ENCODE measurements at places on chromosomes 4 and X.

- DNase-seq, result no peak
Observed at GRCh38 chr4:1105662-1106061, 7.7 kb downstream of the RNF212 start.

DNA sequence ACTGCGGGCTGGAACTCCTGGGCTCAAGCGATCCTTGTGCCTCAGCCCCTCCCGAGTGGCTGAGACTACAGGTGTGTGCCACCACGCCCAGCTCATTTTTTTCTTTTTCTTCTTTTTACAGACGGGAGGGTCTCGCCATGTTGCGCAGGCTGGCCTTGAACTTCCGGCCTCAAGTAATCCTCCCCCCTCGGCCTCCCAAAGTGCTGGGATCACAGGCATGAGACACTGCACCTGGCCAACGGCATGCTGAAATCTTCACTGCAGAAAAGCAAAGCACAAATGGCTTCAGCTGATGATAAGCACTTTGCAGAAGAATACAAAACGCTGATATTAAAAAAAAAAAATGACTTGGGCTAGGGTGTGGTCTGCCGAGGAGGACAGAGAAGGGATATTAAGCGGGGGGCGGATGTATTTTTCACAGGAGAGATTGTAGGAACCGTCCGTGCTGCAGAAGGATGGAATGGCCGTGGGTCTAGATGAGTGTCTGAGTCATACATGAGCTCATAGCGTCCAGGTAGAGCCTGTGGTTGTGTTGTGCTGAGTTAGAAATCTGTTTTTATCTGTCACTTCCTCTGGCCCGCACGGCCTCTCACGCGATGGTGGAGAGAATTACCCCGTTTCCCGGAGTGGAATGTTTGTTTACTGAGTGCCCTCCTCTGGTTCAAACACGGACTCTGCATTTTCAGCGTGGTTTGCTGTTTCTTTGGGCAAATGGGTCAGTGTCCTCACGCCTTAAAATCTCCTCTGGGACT, 8.5 kb upstream of the AKAP17A start:
- DNase-seq, result peak; percentile 38

DNA sequence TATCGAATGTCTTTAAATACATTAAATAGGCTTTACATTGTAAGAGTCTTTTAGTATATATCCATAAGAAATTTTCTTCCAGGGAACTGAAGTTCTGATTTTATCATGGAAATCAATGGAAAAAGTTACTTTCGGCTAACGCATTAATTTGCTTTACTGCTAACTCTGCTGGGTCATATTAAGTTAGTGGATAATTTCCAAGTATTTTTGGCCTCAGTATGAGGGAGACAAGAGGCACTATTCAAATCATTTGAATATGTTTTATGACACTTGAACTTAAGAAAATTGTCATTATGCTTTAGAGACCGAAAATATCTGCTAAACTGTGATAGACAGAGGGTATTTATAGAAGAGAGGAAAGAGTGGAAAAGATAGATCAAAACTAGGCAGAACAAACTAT, 237.5 kb downstream of the PCDH7 start:
- DNase-seq, result no peak

GRCh38 chr4:185966997-185967775, 101.8 kb upstream of the TLR3 start:
- DNase-seq, result no peak

- no peak for DNase-seq
Observed at GRCh38 chr4:23769406-23769805, 120.4 kb downstream of the PPARGC1A start.

- DNase-seq, result no peak
Observed at GRCh38 chrX:9285342-9285771, 179.5 kb upstream of the TBL1X start.

GRCh38 chr4:54368281-54369265, 139.5 kb downstream of the PDGFRA start:
- DNase-seq, result no peak

- no peak for DNase-seq
Observed at GRCh38 chr4:113183032-113183605, 133.7 kb downstream of the ANK2 start.

DNA sequence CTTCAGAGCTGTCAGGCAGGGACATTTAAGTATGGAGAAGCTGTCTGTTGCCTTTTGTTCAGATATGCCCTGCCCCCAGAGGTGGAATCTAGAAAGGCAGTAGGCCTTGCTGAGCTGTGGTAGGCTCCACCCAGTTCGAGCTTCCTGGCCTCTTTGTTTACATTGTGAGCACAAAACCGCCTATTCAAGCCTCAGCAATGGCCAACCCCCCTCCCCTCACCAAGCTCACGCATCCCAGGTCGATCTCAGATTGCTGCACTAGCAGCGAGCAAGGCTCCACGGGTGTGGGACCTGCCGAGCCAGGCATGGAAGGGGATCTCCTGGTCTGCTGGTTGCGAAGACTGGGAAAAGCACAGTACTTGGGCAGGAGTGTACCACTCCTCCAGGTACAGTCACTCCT, 59.3 kb downstream of the ZNF674 start:
- no peak for DNase-seq

DNA sequence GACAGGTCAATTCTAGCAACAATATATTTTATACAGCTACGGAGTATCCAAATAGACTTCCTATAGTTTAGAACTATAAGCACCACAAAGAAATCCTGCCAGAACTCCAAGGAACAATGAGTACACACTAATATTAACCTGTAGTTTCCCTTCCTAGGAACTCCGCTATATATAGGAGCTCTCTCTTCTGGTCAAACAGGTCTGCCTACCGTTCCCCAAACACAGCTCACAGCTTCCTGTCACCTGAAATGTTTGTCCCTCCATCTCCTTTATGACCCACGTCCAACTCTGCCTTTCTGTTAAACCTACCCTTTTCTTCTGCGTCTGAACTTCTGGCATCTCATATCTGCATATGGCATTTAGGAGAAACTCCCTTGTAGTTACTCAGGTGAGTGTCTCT, 10.5 kb upstream of the GJB1 start:
- no peak for DNase-seq

DNA sequence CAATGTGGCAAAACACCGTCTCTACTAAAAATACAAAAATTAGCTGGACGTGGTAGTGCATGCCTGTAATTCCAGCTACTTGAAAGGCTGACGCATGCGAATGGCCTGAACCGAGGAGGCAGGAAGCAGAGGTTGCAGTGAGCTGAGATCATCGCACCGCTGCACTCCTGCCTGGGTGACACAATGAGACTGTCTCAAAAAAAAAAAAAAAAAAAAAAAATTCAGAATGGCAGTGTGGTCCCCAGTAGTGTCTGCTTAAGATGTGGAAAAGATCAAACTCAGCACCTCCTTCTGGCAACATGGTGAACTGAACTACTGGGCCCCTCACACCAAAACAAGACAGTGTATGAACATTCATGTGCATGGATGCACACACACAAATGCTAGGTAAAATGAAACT, 32.2 kb downstream of the SMS start:
- DNase-seq, result peak; percentile 17

DNA sequence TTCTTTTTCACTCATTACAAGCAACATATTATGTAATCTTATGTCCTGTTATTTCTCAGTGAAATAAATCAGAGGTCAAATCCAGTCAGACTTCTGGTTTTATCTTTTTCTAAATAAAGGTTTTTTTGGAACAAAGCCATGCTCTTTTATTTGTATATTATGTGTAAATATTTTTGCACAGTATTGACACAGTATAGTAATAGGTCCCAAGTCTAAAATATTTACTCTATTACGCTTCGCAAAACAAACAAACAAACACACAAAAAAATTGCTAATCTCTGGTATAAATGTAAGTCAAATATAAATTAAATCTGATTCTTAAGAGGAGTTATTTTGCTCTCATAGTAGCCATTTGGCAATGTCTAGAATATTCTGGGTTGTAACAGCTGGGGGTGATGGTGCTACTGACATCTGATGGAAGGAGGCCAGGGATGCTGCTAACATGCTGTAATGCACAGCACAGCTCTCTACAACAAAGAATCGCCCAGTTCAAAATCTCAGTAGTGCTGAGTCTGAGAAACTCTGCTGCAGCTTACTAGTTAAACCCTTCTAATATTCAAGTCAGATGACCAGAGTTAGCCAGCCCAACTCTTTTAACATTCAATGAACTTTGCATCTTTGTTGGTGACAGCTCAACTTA, 602.1 kb downstream of the RAB28 start:
- no peak for DNase-seq

- no peak for DNase-seq
Observed at GRCh38 chr4:10730590-10730989, 46.0 kb upstream of the CLNK start.

GRCh38 chr4:16532240-16532970, 306.1 kb upstream of the TAPT1 start:
- DNase-seq, result peak; percentile 6

GRCh38 chrX:73268463-73268862, 53.8 kb upstream of the NAP1L2 start:
- DNase-seq, result no peak

- DNase-seq, result no peak
Observed at GRCh38 chr4:141013899-141014298, 119.4 kb downstream of the RNF150 start.

GRCh38 chrX:108072746-108073145, 18.6 kb downstream of the PSMD10 start:
- DNase-seq, result no peak

- peak; percentile 40 for DNase-seq
Observed at GRCh38 chr4:141636082-141636770, at the start of gene IL15. Gene IL15 (plus strand): TSS chr4:141636583. CDS start chr4:141719465, 82,882 bp downstream.

GRCh38 chr4:24245491-24245820, 338.9 kb downstream of the DHX15 start:
- DNase-seq, result no peak

DNA sequence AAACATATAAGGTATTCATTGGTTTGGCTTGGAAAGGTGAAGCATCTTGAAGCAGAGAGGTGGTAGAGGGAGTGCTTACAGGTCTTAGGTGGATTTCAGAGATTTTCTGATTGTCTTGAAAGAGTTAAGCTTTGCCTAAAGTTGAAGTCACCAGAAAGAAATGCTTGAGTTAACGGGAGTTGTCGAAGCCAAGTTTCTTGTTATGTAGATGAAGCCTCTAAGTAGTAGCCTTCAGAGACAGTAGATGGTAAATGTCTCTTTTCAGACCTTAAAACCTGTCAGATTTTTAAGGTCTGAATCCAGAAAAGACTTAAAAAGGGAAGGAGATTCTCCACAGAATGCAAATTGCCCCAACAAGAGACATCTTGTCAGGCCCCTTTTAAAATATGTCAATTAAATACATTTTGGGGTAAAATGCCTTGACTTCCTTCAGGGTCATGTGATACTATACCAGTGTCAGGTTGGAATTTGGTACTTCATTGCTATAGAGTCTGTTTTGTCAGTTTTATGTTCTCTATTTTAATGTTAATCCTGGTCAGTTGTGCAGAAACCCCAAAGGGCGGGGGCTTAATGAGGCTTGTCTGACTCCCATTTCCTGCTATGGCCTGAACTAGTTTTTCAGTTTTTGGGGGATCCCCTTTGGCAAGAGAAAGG, 81.0 kb downstream of the PCDH18 start:
- no peak for DNase-seq

GRCh38 chrX:151729056-151729725, 5.4 kb upstream of the CNGA2 start:
- DNase-seq, result no peak

DNA sequence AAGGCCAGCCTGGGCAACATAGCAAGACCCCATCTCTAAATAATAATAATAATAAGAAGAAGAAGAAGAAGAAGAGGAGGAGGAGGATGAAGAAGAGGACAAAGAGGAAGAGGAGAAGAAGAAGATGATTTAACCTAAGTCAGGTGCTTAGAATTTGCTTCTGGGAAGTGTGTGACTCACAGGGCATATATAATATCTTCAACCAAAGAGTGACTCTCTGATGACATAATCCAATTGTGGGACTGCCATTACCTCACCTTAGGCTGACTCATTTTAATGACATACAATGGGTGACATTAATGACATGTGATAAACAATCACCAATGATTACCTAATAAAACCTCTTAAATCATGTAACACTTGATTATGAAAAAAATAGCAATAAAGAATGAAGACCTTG, 32.7 kb upstream of the MBTPS2 start:
- DNase-seq, result no peak

DNA sequence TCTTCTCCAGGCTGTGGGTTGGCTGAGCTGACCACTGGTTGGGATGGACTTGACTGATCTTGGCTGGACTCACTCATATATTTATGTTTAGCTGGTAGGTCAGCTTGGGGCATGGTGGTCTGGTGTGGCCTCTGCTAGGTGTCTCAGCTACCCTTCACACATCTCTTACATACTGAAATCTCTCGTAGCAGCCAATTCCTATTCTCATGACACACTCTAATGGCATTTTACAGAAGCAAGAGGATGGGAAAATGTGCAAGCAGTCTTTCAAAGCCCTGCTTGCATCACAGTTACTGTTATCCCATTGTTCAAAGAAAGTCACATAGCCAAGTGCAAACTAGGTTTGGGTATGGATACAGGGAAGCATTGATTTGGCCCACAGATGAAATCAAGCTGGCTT, 55.5 kb upstream of the PCDH18 start:
- no peak for DNase-seq

DNA sequence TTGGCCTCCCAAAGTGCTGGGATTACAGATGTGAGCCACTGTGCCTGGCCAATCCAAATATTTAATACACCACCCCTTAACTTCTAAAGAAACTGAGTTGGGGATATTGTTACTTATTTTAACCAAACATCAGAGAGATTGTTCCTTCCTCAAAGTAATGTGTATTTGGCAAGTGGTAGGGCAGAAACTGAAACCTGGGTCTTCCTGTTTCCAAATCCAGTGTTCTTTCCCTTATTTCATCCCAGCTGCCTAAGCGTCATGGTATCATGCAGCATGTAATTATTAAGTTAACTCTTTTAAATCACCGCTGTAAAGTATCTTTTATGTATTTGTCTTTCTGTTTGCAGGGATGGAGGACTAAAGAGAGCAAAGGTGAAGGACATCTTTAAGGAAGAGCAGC, 68.4 kb downstream of the GPAT3 start:
- DNase-seq, result no peak

DNA sequence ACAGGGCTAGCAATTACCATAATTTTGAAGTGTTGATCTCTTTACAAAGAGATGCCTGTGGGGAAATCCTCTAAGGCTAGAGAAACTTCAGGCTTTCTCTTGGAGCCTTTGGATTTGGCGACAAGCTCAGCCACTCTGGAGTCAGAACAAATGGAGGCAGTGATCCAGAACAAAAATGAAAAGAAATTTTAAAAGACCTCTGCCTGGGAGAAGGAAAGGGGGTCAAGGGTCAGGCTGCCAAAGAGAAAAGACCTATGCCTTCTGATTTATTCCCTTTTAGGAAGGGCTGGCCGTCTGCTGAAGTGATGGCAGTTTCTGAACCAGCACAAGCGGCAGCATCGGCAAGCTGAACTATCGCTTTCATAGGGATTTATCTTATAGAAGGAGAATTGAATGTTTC, 140.8 kb upstream of the SFRP2 start:
- DNase-seq, result no peak

- no peak for DNase-seq
Observed at GRCh38 chr4:185809533-185810071, 2.4 kb downstream of the SORBS2 start.

GRCh38 chr4:102758241-102759160, 2.3 kb downstream of the MANBA start:
- no peak for DNase-seq

- DNase-seq, result no peak
Observed at GRCh38 chrX:20315140-20315539, 48.4 kb upstream of the RPS6KA3 start.

Measured in hematopoietic multipotent progenitor cell treated with erythropoietin and hydrocortisone succinate and interleukin-3 and kit ligand, for 8 days (in vitro differentiated cells).